Hepatocyte (in vitro differentiated cells): ENCODE measurements at places on chromosomes 11 and 22.

GRCh38 chr11:19931771-19932369 is 219.2 kb downstream of the NAV2 start:
- no peaks in the 10 kb centered on the region for H3K36me3 ChIP-seq
- H3K4me3 ChIP-seq, result no peak overlapping the region
- peak overlapping the region; percentile 50 for H3K27ac ChIP-seq
- DNase-seq, result no peak
- peaks cover 22% of the 10 kb centered on the region for H3K4me1 ChIP-seq
- H3K27me3 ChIP-seq, result no peaks in the 10 kb centered on the region

DNA sequence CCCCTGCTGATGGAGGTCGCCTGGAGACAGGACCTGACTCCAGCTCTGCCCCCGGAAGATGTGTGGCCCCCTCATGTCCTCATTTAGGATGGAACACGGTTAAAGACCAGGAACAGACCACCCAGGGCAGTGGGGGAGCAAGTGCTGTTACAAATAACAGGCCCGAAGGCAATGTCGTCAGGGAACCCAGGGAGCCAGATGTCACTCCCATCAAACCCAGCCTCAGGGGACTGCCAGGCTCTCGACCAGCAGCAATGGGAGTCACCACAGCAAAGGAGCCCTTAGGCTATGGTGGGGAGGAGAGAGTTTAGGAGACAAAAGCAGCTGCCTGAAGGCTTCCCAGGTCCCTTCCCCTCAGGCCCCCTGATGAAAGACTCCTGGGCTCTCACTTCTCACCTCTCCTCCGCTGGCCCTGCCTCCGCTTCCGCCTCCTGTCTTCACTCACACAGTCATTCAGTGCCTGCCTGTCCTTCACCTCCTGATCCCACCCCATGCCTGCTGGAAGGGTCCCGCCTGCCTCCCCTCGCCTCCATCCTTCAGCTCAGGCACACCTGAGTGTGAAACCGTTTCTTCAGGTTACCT is 4.4 kb downstream of the RPS19BP1 start:
- H3K27ac ChIP-seq, result peak overlapping the region; percentile 73
- H3K4me3 ChIP-seq, result no peak overlapping the region
- no peaks in the 10 kb centered on the region for H3K27me3 ChIP-seq
- no peak for DNase-seq
- H3K4me1 ChIP-seq, result peaks cover 35% of the 10 kb centered on the region

GRCh38 chr11:134098566-134099184 is 29.8 kb downstream of the JAM3 start:
- no peak overlapping the region for H3K4me3 ChIP-seq
- no peak overlapping the region for H3K27ac ChIP-seq
- H3K27me3 ChIP-seq, result no peaks in the 10 kb centered on the region
- no peaks in the 10 kb centered on the region for H3K36me3 ChIP-seq
- DNase-seq, result peak; percentile 41

- no peaks in the 10 kb centered on the region for H3K36me3 ChIP-seq
- no peaks in the 10 kb centered on the region for H3K27me3 ChIP-seq
- no peak overlapping the region for H3K4me3 ChIP-seq
- no peak for DNase-seq
These were observed 12.0 kb downstream of the TSPO start for GRCh38 chr22:43163241-43163795.

DNA sequence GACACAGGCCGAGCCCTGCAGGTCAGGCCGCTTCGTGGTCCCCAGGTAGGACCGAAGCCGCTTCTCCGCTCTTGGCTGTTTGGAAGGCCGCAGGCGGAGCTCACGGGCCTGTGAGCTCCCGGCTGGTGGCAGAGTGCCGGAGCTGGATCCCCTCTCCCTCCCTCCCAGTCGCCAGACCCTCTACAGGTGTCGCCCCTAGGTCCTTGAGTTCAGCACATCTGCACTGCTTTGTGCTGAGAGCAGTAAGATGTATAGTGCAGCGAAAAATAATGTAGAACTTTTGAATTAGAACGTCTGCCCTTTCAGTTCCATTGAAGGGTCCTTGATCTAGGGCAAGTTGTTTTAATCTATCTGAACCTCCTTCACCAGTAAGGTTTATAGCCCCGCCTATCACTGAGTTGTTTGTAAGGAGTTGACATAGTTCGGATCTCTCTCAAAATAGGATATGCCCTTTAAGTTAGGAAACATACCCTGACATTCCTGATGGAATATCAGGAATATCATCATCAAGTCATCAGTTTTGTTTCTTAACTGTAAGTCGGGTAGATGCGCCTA is 419 bp downstream of the ANKRD49 start:
- peak overlapping the region; percentile 60 for H3K4me3 ChIP-seq
- no peaks in the 10 kb centered on the region for H3K36me3 ChIP-seq
- H3K27me3 ChIP-seq, result no peaks in the 10 kb centered on the region

DNA sequence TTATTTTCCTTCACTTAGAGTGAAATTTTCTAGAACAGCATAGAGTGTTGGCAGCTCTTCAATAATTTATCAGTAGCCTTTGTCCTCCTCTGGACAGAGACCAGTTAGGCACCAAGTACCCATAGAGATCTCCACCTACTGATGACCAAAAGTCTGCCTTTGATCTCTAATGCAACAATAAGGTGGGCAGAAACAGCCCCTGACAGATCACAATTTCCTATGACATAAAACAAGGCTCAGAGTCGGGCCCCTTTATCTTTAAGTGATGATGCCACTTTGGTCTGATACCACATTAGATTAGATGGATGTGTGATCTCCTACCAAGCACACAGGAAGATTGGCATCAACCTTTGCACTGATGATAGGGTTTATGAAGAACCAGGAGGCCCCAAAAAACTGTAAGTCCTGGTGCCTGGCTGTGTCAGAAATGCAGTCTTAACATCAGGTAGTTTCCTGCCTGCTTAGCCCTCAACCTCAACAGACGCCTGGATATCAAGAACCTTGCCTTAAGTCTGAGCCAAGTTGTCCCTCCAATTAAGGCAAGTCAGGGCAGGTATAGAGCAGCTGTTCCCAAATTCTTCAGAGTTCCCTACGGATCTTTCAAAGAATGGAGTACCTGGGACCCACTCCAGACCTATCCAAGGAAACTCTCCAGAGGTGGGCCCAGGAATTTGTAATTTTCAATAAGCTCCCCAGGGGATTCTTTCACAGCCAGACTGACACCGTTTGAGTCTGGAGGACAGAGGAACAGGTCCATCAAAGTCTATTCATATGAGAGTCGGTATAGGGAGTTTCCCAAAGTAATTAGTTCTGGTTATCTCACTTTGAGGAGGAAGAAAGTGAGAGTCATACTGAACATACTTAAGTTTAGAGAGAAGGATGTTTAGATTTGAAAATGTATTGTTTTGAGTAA is 30.6 kb upstream of the TMPRSS4 start:
- no peak overlapping the region for H3K27ac ChIP-seq
- no peak for DNase-seq
- no peaks in the 10 kb centered on the region for H3K27me3 ChIP-seq
- H3K4me1 ChIP-seq, result no peaks in the 10 kb centered on the region
- no peaks in the 10 kb centered on the region for H3K36me3 ChIP-seq

- no peaks in the 10 kb centered on the region for H3K27me3 ChIP-seq
- H3K27ac ChIP-seq, result no peak overlapping the region
- peaks cover 9% of the 10 kb centered on the region for H3K4me1 ChIP-seq
- no peaks in the 10 kb centered on the region for H3K36me3 ChIP-seq
- no peak for DNase-seq
- H3K4me3 ChIP-seq, result no peak overlapping the region
These were observed 1.5 kb downstream of the IL17RA start for GRCh38 chr22:17086296-17086695.

DNA sequence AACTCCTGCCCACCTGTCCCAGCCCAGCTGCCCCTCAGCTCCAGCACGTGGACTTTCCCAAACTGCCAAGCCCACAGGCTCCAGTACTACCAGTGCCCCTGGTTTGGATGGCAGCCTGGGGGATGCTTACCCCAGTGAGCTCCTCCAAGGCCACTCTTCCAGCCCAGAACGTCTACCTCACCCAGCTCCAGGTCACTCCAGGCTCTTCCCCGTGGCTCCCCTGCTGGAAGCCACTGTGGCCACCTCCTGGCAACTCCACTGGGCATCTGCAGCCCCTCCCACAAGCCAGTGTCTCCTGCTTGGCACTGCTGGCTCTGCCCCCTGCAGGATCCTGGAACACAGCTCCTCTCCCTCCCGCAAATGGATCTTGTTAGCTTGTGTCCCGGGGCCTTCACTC is 29.3 kb downstream of the LMO1 start:
- H3K4me3 ChIP-seq, result no peak overlapping the region
- no peaks in the 10 kb centered on the region for H3K4me1 ChIP-seq
- H3K36me3 ChIP-seq, result no peaks in the 10 kb centered on the region
- H3K27me3 ChIP-seq, result no peaks in the 10 kb centered on the region
- no peak for DNase-seq

- no peak for DNase-seq
- no peaks in the 10 kb centered on the region for H3K27me3 ChIP-seq
- H3K36me3 ChIP-seq, result no peaks in the 10 kb centered on the region
- no peak overlapping the region for H3K4me3 ChIP-seq
These were observed 59.8 kb upstream of the PRR5 start for GRCh38 chr22:44642096-44642644.

DNA sequence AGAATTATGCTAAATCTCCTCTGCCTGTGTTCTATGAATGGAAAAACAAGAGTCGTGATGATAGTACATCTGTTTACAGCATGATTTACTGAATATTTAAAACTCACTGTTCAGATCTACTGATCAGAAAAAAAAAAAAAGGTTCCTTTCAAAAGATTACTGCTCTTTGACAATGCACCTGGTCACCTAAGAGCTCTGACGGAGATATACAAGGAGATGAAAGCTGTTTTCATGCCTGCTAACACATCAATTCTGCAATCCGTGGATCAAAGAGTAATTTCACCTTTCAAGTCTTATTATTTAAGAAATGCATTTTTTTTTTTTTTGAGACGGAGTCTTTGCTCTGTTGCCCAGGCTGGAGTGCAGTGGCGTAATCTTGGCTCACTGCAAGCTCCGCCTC is 30.7 kb downstream of the CLTCL1 start:
- no peak overlapping the region for H3K4me3 ChIP-seq
- no peak overlapping the region for H3K27ac ChIP-seq
- H3K4me1 ChIP-seq, result no peaks in the 10 kb centered on the region
- no peaks in the 10 kb centered on the region for H3K36me3 ChIP-seq
- H3K27me3 ChIP-seq, result no peaks in the 10 kb centered on the region
- DNase-seq, result no peak

DNA sequence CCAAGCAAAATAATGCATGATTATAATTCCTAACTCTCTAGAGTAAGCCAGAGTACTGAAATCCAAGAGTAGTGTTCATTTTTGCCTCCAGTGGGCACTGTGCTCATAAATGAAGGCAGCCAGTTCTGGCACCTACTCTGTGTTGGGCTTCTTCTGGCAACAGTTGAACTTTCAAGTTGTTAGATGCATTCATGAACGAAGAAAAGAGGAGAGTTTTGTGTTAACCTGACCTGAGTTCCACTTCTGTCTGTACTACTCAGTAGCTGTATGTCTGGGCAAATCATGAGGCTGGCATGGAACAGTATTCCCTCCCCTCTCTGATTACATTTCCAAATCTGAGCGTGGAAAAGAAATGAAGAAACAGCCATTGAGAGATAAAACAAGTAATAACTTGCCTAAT is 20.3 kb upstream of the TENM4 start:
- no peak overlapping the region for H3K4me3 ChIP-seq
- H3K27me3 ChIP-seq, result no peaks in the 10 kb centered on the region
- no peaks in the 10 kb centered on the region for H3K4me1 ChIP-seq
- no peaks in the 10 kb centered on the region for H3K36me3 ChIP-seq
- H3K27ac ChIP-seq, result no peak overlapping the region
- peak; percentile 70 for DNase-seq

DNA sequence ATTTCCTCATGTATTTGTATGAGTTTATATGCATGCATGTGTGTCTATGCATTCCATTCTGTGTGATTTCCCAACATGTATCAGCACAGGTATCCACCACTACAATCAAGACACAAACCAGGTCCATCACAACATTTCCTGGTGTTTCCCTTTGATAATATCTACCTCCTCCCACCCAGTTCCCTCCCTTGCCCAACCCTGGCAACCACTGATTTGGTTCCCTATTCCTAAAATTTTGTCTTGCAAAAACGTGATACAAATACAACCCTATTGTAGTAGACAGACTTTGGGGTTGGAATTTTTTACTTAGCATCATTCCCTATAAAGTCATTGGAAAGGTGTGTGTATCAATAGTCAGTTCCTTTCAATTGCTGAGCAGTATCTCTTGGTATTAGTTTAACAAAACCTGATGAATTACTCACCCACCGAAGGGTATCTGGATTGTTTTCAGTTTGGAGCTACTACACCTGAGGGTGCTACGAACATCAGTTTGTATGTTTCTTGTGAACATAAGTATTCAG is 51.8 kb upstream of the IGLL5 start:
- H3K4me1 ChIP-seq, result no peaks in the 10 kb centered on the region
- H3K27ac ChIP-seq, result no peak overlapping the region
- no peaks in the 10 kb centered on the region for H3K36me3 ChIP-seq
- no peak overlapping the region for H3K4me3 ChIP-seq
- DNase-seq, result no peak

DNA sequence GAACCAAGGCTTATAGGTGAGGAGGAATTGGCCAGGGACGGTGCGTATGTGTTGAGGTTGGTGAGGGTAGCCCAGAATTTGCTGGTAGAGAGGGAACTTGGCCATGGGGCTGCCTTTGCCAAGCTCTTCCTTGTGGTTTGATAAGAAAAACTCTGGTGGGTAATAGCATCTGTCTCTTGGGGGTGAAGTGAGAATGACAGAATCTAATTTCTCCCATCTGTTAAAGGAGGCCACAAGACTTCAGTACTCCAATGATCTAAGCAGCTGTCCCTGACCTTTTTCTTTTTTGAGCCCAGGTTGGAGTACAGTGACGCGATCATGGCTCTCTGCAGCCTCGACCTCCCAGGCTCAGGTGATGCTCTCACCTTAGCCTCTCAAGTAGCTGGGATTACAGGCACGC is 36.0 kb upstream of the PICK1 start:
- no peak overlapping the region for H3K27ac ChIP-seq
- DNase-seq, result no peak
- no peak overlapping the region for H3K4me3 ChIP-seq
- no peaks in the 10 kb centered on the region for H3K27me3 ChIP-seq

GRCh38 chr11:10858439-10859325 is 829 bp upstream of the ZBED5 start:
- peaks cover 7% of the 10 kb centered on the region for H3K36me3 ChIP-seq
- peak overlapping the region; percentile 95 for H3K27ac ChIP-seq
- H3K27me3 ChIP-seq, result no peaks in the 10 kb centered on the region
- DNase-seq, result peak; percentile 77
- peak overlapping the region; percentile 32 for H3K4me3 ChIP-seq
